Mucosa of descending colon (tissue), 3 donors: ENCODE measurements at places on chromosomes 3 and 15. TPM values are rescaled to one million over a fixed set of nuclear protein-coding genes. Genes with fewer than 3 reads are reported as not detected.

GRCh38 chr3:196087906-196088305 lies 6.0 kb upstream of the TFRC start:
- no peak for DNase-seq

Gene SHC4
- total RNA-seq: 0.31 TPM

DNA sequence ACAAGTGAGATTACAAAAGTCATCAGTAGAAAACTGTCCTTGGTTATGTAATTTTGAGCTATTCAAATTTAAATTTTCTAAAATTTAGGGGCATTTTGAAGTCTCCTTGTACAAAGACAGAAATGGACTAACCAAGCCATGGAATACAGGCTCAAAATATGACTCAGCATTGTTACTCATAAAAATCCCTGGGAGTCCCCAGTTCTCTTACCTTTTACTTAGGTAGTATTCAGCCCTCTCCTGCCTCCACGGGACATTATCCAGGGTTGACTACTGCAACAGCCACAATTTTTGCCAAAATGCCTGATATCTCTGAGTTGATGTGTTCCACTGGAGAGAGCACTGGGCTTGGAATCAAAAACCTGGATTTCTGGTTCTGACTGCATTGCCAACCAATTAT lies 25.0 kb downstream of the CLDN18 start:
- DNase-seq: no peak

- DNase-seq: peak; percentile 76
Observed at GRCh38 chr15:50685976-50686468, 575 bp downstream of the TRPM7 start.

Gene NR1I2
- 79.1 TPM for total RNA-seq

- DNase-seq: no peak
Observed at GRCh38 chr15:93989440-93989998, 241.8 kb upstream of the MCTP2 start.

GRCh38 chr3:60384341-60384740 lies 866.9 kb downstream of the FHIT start:
- no peak for DNase-seq

DNA sequence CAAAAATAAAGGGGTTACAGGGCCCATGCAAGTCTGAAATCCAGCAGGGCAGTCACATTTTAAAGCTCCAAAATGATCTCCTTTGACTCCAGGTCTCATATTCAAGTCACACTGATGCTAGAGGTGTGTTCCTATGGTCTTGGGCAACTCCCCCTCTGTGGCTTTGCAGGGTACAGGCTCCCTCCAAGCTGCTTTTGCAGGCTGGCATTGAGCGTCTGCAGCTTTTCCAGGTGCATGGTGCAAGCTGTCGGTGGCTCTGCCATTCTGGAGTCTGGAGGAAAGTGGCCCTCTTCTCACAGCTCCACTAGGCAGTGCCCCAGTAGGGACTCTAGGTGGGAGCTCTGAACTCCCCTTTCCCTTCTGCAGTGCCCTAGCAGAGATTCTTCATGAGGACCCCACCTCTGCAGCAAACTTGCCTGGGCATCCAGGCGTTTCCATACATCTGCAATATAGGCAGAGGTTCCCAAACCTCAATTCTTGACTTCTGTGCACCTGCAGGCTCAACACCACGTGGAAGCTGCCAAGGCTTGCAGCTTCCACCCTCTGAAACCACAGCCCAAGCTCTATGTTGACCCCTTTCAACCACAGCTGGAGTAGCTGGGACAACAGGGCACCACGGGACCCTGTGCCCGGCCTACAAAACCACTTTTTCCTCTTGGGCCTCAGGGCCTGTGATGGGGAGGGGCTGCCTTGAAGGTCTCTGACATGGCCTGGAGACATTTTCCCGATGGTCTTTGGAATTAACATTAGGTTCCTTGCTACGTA lies 80.1 kb upstream of the PLSCR5 start:
- DNase-seq: no peak

DNA sequence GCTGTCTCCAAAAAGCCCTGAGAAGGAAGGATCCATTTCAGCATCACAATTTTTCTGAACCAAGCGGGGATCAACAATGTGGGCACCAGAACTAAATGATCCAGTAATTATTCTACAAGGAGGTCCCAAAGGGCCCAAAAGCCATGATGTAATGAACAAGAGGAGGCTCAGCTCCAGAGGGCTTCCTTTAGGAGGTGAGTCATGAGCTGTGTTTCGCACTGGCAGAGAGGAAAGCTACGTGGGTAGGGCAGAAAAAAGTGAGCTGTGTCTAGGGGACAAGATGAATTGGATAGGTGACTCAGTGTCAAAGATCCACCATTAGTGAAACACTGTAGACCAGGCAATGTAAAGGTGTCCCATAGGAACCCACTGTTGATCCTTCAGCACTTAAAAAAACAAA lies 113.4 kb downstream of the RORA start:
- no peak for DNase-seq

DNA sequence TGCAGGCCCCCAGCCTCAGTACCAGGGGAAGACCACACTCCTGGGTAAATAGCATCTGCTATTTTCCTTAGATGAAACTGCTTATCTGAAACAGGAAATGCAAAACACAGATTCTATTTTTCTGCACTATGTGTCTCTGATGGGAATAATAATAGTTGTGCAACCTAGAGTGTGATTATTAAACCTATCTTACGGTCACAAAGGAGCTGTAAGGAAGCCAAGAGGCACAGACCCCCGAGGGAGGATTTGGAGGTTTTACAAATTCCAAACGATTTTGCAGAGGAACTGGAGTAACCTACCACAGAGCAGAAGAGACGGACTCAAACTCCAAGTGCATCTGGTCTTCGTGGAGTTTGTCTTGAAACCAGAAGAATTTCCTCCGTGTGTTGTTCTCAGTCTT lies 14.1 kb upstream of the APOD start:
- no peak for DNase-seq

DNA sequence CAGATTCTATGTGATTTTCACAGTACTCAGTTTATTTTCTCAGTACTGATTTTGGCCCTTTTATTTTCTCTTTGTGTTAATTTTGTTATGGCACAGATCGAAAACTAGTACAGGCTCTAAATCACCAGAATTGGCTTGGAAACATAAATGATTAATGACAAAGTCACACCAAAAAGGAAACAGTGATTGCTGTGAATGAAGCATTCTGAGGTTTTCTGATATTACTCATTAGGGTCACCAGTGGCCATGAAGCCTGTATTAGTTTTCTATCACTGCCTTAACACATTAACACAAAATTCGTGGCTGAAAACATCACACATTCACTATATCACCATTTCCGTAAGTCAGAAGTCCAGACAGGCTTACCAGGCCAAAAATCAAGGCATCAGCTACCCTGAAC lies 343.0 kb upstream of the THRB start:
- DNase-seq: no peak

DNA sequence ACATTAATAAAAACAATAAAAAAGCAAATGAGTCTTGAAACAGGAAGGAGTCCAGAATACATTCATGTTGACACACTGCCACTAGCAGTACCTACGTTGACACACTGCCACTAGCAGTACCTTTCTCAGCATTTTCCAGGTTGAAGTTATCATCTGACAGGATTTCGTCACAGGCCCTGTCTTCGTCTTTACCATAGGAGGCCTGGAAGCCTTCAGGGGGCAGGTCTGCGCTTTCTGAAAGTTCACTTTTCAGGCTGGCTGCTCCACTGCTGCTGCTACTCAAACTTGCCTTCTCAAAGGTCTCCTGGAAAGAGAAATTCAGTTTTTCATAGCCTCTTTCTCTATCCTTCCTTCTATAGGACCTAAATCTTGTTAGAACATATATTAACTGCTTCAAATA lies 194.7 kb downstream of the NEK10 start:
- DNase-seq: no peak

DNA sequence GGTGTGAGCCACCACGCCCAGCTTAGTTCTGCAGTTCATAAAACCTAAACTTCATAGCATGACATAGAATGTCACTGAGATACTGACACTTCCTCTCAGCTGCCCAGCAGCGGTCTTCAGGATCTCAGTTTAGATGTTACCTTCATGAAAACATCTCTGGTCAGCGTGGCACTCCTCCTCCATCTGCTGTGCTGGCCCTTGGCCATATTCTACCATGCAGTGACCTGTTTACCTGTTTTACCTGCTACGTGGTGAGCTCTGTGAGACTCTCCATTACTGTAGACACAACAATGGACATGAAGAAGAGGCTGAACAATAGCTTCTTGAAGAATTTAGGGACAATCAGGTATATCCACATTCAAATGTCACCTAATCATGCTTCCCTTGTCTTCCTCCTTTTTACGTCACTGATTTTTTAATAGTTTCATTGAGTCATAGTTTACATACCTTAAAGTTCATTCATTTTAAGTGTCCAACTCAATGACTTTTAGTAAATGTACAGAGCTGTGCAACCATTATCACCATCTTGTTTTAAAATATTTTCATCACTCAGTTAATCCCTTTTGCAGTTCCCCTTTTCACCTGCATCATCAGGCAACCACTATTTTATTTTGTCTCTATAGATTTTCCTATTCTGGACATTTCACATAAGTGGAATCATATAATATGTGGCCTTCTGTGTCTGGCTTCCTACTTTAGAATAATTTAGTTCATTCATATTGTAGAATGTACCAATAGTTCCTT lies 32.2 kb upstream of the PTPN23 start:
- DNase-seq: no peak

Gene ILDR1
- total RNA-seq: 17.2 TPM

- DNase-seq: no peak
Observed at GRCh38 chr3:63875510-63875909, 11.8 kb downstream of the ATXN7 start.

Gene CDHR4
- total RNA-seq: not detected

GRCh38 chr3:71432044-71432975 lies 151.2 kb downstream of the FOXP1 start:
- no peak for DNase-seq

Gene PRRT3
- 1.2 TPM for total RNA-seq

DNA sequence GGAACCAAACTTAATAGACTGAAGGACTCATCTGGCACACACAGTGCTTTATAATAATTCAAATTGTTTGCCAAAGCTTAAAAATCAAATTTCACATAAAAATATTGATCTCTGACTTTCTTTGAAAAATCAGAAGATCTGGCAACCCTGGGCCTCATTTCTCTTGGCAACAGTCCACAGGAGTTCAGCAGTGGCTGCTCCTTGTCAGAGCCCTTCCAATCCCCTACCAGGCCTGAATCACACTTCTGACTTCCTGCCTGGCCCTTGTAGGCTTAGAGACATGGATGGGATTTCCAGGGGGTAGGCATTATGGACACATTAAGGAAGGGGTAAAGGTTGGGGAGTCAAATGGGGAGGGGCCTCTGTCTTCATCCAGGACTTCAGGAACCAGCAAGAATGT lies 55.5 kb downstream of the PLS1 start:
- DNase-seq: no peak

- DNase-seq: no peak
Observed at GRCh38 chr3:130755666-130756065, 9.0 kb upstream of the PIK3R4 start.

- DNase-seq: no peak
Observed at GRCh38 chr3:95511828-95512227, 1302.6 kb upstream of the EPHA6 start.

DNA sequence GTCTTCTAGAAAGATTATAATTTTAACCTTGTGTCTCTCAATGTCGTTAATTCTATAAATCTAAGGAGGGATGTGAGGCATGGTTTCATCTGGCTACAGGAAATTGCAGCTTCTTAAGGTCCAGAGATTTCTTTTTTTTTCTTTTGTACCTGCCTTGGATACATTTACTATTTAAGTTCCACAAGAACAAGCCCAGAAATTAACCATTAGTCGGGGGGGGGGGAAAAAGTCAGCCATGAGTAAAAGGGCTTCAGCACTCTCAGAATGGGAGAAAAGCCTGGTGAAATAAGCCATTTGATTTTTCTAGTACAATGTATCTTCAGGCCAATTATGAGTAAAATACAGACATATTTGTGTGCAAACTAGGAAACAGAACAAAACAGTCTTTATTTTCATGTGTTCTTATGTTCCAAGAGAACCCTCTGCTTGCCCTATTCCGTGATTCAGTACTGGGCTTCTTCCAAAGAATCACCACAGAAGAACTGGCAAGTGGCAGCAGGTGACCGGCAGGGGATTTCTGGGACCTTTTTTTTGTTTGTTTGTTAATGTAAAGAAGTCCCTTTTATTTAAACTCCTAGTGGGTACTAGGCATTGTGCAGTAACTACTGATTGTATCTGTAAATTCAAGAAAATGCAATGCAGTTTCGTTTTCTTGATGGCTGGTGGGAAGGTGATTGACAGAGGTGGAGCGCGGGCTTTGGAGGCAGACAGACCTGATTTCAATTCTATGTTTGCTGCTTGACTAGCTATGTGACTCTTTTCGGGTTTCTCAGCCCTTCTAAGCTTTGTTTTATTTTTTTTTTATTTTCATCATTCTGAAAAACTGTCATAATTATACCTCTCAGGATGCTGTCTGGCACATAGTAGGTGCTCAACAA lies 82.5 kb downstream of the PEX5L start:
- DNase-seq: no peak

GRCh38 chr3:34264337-34265041 lies 466.1 kb downstream of the PDCD6IP start:
- DNase-seq: no peak

DNA sequence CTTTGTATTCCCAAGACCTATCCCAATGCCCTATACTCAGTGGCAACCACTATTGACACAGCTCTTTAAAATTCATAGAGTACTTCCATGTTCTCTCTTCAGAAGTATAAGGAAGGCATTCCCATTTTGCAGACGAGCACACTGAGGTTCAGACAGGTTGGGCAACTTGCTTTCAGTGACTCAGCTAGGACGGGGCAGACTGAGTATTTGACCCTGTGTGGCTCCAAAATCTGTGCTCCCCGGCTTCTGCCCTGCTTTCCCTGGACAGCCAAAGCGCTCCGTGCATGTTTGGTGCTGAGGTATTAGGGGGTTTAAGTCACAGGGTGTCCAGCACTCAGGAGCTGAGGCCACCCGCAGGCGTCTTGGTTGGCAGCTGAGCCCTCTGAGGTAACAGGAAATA lies 59.5 kb downstream of the CEMIP start:
- DNase-seq: no peak

DNA sequence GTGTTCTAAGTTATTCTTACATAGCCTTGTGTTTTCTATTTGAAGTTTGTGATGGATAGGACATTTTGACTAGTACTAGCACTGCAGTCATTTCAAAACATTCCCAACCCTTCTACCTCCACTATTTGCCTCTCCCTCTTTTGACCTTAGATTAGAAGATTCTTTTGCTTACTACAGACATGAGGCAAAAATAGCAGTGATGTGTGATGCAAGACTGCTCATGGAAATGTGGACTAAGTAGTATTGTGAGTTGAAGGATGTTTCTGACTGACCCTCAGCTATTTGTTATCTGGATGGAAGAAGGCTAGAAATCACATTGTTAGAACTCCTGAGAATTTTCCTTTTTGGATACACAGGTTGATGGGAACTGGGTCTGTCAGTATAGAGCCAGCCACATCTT lies 45.9 kb downstream of the ATP2C1 start:
- no peak for DNase-seq

DNA sequence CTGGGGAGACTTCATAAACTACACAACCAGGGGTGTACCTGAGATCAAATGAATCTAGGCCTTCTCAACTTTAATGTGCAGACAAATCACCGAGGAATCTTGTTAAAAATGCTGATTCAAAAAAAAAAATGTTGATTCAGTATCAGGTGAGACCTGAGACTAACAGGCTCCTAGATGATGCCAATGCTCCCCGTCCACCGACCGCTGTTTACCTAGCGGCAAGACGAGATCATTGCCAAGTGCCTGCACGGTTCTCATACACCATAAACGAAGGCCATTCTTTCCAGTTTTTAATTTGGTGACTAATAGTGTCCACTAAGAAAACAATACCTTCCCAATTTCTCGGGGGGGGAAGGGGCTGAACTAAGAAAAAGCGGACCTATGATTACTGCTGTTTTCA lies 2.5 kb upstream of the FSIP1 start:
- DNase-seq: no peak

GRCh38 chr3:187570776-187571175 lies 99.4 kb downstream of the SST start:
- no peak for DNase-seq
